ENCODE measurements at places on chromosomes 5 and 9.
A peak's percentile ranks its signal among the peaks of the same experiment; 100 is the strongest.

GRCh38 chr9:79757881-79758669, 186.3 kb downstream of the TLE4 start:
- DNase-seq: peak; percentile 10

DNA sequence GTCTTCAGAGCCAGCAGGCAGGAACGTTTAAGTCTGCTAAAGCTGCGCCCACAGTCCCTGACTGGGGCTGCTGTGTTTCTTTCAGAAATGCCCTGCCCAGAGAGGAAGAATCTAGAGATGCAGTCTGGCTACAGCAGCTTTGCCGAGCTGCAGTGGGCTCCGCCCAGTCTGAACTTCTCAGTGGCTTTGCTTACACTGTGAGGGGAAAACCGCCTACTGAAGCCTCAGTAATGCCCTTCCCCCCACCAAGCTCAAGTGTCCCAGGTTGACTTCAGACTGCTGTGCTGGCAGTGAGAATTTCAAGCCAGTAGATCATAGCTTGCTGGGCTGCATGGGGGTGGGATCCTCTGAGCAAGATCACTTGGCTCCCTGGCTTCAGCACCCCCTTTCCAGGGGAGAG, 78.4 kb downstream of the SREK1 start:
- no peak for DNase-seq

DNA sequence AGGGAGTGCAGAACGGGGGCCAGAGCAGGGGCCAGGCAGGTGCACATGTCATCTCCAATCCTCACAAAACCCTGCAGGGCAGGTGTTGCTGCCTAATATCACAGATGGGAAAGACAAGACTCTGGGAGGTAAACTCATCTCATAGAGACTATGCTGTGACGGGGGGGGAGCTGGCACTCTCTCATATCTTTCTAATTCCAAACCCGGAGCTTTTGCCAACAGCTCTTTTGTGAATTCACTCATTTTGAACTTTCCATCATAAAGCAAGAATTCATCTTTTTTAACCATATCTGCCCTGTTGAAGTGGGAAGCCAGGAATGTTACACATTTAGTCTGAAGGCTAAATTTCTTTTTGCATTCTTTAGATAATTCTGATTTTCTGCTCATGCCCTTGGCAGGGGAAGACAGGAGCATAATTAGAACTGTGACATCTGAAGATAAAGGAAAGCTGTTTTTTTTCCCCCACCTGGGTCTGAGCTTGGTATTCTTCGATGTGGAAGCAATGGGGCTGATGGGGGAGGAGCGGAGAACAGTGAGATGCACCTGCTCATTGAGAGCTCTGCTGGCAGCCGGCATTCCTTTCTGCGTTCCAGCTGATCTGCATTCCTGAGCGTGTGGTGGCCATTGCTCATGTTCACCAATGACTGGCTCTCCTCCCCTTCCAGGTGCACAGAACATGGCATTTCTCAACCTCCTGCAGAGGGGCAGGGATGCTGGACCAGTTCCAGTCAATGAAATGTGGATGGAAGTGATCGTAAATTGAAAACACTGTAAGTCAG, 159.2 kb downstream of the NSG2 start:
- DNase-seq: no peak

GRCh38 chr5:1860949-1861348, 21.8 kb downstream of the IRX4 start:
- DNase-seq: no peak

- no peak for DNase-seq
These were observed 204.8 kb downstream of the C9orf50 start for GRCh38 chr9:129415942-129416651.

GRCh38 chr5:80653502-80653901, 950 bp upstream of the MSH3 start:
- no peak for DNase-seq

DNA sequence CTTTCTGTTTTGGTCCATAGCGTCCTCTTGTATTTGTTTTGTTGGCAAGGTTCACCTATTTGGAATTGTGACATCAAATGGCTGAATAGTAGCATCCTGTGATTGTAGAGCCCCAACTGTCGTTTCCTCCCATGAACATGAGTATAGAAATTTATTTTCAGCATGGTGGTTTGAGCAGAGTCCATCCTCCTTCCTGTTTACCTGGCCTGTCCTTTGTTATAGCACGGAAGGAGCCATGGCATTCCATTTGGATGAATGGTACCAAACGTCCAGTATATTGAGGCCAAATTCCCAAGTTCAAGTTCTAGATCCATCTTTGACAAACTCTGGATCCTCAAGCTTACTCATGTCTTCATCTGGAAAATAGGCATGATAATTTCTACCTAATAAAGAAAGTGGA, 16.8 kb downstream of the RASGRF2 start:
- DNase-seq: no peak

DNA sequence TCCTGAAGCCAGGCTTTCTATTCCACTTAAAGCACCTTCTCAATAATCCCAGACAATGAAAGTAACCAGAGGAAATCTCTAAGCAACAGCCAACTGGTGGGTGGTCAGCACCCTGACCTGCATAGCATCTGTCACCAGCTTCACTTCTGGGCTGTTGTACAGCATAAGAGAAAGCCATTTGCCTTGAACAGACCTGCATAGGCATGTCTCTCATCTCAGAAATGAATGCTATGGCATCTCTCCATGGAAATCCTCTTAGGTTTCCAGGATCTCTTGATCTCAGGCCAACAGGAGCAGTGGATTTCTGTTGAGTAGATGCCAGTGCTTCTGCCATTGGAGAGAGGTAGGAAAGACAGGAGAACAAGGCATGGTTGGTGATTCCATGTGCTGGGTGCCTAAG, 213.6 kb downstream of the GRIA1 start:
- DNase-seq: no peak

- DNase-seq: no peak
These were observed 122.9 kb downstream of the NXNL2 start for GRCh38 chr9:88657893-88658292.

DNA sequence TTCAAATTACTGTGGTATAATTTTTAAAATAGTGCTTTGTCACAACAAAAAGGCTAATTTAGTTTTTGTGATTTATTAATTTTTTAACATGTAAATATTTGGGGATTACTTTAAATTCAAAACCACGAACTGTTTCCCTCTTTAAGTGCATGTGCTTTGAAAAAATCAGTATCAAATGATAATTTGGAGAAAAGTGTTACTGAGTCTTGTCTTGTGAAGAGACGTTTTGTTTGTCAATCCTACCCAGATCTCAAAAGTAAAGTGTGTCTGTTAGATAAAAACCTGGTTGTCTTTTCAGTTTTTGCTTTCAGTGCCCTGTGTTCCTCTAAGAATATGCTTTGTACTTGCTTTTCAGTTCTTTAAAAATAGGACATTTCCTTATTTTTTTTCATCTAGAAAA, 7.7 kb downstream of the ZSWIM6 start:
- no peak for DNase-seq

DNA sequence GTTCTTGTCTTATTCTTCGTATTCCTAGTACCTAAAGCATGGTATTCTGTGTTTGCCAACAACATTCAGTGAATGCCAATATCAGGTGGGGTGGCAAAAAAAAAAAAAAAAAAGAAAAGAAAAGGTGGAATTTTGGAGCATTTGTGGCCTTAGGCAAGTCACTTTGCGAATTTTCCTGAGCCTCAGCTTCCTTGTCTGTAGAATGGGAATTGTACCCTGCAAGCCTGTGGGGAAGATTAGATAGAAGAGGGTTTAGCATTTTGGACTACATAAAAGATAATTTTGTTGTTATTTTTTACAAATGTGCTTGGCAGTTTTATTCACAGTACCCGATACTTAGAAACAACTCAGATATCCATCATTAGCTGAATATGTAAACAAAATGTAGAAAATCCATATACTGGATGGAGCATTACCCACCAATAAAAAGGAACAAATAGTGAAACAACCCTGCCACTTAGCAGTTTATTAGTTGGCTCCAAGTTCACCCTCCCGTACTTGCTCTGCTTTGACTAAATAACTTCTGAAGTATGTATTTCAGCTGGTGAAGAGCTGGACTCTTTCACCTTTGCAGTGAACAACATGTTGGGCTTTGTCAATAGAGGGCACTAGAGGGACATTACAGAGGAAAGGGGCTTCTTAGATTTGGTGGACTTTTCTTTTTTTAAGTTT, 13.6 kb downstream of the UBE2D2 start:
- DNase-seq: peak; percentile 46

- DNase-seq: no peak
These were observed 286.4 kb upstream of the DMAC1 start for GRCh38 chr9:8085986-8086385.

DNA sequence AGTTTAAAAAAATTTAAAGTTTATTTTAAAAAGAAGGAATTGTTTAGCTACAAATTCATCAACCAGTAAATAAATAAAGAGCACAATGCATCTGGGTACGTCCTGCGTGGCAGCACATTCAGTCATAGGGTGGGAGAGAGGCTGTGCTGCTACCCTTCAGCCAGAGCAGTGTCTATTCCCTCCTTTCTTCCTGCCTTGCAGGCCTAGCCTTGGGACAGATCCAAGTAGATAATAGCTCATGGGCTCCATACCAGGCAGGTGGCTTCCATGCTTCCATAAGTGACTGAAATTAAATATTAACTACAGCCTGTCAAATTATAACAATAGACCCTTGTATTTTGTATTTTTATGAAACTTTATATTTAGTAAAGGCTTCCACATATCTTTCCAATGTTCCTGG, 408.3 kb upstream of the RGMB start:
- no peak for DNase-seq

- DNase-seq: no peak
These were observed 313.3 kb downstream of the NR2F1-AS1 start for GRCh38 chr5:93267736-93268135.

DNA sequence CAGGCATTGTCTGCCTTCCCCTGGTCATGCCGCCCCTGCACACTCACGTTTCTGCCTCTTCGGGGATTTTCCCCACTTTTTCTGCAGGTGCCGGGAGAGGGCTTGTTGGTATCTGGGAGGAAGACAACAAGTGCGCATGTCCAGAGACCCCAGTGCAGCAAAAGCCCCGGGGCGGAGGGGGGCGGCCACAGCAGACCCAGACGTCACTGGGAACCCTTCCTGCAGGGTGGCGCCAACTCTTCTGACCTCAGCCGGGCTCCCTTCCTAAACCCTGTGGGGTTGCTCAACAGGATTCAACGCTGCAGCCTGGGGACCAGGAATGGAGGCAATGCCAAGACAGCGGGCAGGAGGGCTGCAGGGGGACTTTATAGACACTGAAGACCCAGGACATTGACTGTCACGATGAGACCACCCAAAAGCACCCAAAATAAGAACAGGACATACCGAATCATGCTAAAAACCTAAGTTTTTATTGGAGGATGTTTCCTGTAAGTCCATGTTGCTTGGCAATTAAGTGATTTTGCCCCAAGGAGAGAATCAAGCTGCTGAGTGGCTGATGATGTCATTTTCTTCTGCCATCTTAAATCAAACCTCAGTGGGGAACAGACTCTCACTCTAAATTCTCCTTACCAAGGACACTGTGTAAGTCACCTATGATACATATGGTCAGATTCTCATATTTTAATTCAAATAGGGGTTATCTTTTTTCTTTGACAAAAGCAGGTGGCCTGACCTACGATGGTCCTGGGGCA, 62.9 kb upstream of the SIMC1 start:
- no peak for DNase-seq

DNA sequence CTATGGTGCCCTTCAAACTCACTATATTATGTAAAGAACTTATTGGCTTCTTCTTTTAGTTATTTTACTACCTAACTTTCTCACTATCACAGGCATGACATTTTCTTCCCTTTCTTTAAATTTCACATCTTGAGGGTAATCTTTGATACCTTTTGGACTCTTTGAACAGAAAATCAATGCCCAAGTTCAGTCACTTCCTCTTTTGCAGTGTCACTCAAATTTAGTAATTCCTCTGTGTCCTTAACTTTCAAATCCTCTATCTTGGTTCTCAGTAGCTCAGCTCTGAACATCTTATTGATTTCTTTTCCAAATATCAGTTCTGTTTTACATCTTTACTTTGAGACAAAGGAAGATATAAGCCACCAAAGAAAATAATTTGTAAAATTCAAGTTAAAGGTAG, 25.5 kb downstream of the CNTLN start:
- DNase-seq: no peak

DNA sequence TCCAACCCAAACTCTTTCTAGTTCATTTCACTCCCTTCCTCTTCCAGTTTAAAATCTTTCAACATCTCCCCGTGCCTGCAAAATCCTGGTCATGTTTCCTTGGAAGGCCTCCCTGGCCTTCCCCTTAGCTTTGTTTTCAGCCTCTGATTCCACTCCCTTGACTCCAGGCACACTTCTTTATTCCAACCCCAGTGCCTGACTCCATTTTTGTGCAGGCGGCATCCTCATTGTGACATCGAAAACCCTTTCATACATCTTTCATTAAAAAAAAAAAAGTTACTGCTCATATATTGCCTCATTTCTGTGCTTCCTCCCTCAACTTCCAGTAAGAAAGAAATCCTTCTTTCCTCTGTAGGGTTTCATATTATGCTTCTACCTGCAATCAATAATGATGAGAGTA, 7.1 kb upstream of the TNFSF8 start:
- no peak for DNase-seq

GRCh38 chr9:109708451-109708945, 71.5 kb upstream of the PALM2AKAP2 start:
- no peak for DNase-seq

DNA sequence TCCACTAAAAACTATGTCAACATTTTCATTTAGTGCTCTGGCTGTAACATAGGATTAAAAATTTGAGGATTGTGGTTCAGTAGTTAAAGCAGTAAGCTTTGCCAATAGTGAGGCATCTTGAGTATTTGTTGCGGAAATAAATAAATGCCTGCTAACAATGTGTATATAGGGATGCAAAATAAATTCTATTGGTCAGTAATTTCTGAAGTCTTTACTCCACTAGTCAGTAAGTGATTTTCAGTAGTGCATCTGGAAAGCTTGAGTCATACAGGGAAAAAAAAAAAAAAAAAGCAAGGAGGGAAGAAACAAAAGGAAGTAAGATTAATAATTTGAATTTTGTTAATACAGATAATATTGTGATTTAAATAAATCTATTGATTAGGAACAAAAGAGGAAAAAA, 21.0 kb downstream of the NIPBL start:
- no peak for DNase-seq

GRCh38 chr5:179228341-179229121, 116.7 kb downstream of the ADAMTS2 start:
- no peak for DNase-seq
